ENCODE measurements at places on chromosomes 5 and 9. TPM values are rescaled to one million over a fixed set of nuclear protein-coding genes. Genes with fewer than 3 reads are reported as not detected.

- no peak for DNase-seq
- H3K27me3 ChIP-seq: no peaks in the 10 kb centered on the region
- H3K36me3 ChIP-seq: no peaks in the 10 kb centered on the region
These were observed 6.2 kb downstream of the ASS1 start for GRCh38 chr9:130451004-130451390.

DNA sequence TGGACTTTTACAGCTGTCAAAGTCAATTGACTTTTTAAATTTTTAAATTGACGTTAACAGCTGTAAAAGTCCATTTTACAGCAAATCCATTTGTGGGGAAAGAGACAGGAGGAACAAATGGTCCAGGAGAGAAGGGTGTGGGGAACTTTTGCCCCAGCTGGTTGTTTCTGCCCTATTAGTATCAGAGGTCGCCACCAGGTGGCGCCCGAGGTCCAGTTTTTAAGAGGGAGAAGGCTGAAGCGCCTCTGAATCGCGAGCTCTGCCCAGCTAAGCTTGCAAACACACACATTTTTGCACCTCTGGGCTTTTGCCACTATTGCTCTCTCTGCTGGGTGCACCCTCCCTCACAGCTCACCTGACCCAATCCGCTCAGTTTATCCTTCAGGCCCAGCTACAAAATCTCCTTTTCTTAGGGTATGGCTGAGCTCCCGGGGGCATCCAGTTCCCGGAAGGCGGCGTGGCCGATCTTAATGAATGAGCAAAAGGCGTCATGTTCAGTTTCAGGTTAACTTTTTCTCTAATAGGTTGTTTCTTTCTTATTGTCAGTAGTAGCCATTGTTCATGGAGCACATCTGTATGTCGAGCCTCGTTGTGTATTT is 6.3 kb upstream of the TTLL11 start:
- peaks cover 16% of the 10 kb centered on the region for H3K27me3 ChIP-seq
- H3K27ac ChIP-seq: no peak overlapping the region
- H3K36me3 ChIP-seq: no peaks in the 10 kb centered on the region

DNA sequence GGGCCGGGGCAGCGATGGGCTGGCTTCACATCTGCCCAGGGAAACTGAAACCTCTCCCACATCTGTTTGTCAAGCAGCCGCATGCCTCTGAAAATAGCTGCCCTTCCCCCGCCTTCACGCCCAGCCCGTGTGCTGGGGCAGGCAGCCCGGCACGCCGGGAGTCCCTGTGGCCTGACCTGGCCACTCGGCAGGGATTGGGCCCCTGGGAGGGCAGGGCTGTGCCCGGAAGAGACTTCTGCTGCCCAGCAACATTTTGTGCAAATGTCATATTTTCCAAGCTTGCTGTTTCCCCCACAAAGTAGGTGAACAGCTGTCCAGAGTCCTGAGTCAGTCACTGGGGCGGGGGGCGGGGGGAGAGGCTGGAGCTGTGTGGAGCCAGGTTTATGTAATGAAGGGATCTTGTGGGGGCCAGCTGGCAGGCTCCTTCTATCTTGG is 8.2 kb downstream of the COL27A1 start:
- DNase-seq: peak; percentile 91
- H3K4me1 ChIP-seq: peaks cover 44% of the 10 kb centered on the region
- H3K36me3 ChIP-seq: no peaks in the 10 kb centered on the region
- peak overlapping the region; percentile 84 for H3K27ac ChIP-seq
- no peaks in the 10 kb centered on the region for H3K27me3 ChIP-seq

DNA sequence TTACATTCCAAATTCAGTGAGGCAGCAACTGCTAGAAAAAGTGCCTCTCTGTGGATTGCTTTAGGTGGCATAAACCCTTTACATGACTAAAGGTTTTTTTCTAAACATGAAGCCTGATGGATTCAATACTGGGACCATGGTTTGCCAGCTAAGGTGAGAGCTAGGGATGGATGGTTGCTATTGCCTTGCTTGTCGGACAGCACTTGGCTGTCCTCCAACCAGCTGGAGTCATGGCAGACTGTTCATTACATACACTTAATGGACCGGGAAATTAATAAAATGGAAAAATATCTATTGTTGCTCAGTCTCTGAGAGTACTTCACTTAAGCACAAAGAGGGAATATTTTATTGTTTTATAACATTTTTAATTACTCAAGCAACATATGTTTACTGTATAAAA is 116.9 kb upstream of the TRPC7 start:
- no peaks in the 10 kb centered on the region for H3K36me3 ChIP-seq
- H3K4me3 ChIP-seq: no peak overlapping the region
- H3K27ac ChIP-seq: no peak overlapping the region
- H3K27me3 ChIP-seq: no peaks in the 10 kb centered on the region

DNA sequence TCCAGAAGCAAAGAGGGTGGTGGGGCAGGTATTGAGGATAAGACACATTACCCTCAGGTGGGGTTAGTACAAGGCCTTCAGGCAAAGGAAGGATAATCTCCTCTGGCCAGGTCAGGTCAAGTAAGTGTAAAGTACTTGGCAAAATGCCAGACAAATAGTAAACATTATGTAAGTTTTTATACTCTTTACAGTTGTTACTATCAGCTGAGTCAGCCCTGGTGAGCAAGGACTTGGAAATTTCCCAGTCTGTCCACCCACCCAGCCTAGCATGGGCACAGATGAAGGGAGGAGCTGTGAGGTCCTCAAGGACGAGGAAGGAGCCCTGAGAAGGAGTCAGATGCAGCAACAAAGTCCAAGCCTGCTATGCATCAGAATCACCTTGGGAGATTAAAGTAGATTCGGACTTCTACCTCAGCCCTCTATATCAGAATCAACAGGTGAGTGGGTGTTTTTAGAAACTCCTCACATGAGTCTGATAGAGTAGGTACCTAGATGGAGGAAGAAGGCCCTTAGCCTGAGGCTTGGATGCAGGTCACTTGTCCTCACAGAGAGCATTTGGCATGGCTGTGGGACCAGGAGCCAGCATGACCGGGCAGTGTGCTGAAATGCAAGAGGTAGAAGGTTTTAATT is 50.2 kb upstream of the BARX1 start:
- H3K27ac ChIP-seq: no peak overlapping the region
- DNase-seq: peak; percentile 74
- no peaks in the 10 kb centered on the region for H3K27me3 ChIP-seq
- no peak overlapping the region for H3K4me3 ChIP-seq
- no peaks in the 10 kb centered on the region for H3K36me3 ChIP-seq

DNA sequence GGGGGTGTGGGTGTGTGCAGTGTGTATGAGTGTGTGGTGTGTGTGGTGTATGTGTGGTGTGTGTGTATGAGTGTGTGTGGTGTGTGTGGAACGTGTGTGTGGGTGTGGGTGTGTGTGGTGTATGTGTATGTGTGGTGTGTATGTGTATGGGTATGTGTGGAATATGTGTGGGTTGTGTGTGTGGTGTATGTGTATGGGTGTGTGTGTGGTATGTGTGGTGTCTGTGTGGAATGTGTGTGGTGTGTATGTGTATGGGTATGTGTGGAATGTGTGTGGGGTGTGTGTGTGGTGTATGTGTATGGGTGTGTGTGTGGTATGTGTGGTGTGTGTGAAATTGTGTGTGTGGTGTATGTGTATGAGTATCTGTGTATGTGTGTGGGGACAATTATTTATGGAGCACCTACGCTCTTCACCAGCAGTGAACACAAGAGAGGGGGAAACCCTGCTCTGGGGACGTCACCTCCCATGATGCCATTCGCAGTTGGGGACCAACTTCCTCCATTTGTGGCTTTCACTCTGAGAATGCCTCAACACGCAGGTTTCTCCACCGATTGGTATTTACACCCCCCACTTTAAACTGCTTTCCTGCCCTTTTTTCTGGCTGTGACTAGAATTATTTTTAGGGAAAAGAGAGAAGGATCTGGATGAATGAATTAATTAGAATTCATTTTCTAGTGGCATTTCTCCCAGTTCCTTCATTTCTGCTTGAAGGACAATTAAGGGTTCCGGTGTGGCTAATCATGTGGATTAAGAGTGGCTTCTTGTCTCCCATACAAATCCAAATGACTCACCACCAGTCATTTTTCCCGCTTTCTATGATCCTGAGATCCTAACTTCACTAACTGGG is 238.1 kb downstream of the ROR2 start:
- H3K27me3 ChIP-seq: no peaks in the 10 kb centered on the region
- no peak for DNase-seq
- no peak overlapping the region for H3K4me3 ChIP-seq

- no peak overlapping the region for H3K27ac ChIP-seq
- H3K4me3 ChIP-seq: no peak overlapping the region
- H3K27me3 ChIP-seq: no peaks in the 10 kb centered on the region
These were observed 126.1 kb downstream of the GPBP1 start for GRCh38 chr5:57299986-57300385.

- H3K27ac ChIP-seq: no peak overlapping the region
- DNase-seq: no peak
- H3K27me3 ChIP-seq: no peaks in the 10 kb centered on the region
- H3K4me3 ChIP-seq: no peak overlapping the region
- H3K4me1 ChIP-seq: peaks cover 13% of the 10 kb centered on the region
These were observed 425.4 kb downstream of the DNAH5 start for GRCh38 chr5:13519131-13519530.

GRCh38 chr9:80699511-80699998 is 989.8 kb downstream of the TLE1 start:
- no peak overlapping the region for H3K4me3 ChIP-seq
- H3K27ac ChIP-seq: peak overlapping the region; percentile 54
- no peaks in the 10 kb centered on the region for H3K36me3 ChIP-seq
- H3K4me1 ChIP-seq: peaks cover 8% of the 10 kb centered on the region

GRCh38 chr5:77143998-77144836 is 57.1 kb upstream of the ZBED3 start:
- DNase-seq: peak; percentile 88
- H3K4me3 ChIP-seq: no peak overlapping the region
- no peaks in the 10 kb centered on the region for H3K4me1 ChIP-seq
- H3K27me3 ChIP-seq: no peaks in the 10 kb centered on the region

DNA sequence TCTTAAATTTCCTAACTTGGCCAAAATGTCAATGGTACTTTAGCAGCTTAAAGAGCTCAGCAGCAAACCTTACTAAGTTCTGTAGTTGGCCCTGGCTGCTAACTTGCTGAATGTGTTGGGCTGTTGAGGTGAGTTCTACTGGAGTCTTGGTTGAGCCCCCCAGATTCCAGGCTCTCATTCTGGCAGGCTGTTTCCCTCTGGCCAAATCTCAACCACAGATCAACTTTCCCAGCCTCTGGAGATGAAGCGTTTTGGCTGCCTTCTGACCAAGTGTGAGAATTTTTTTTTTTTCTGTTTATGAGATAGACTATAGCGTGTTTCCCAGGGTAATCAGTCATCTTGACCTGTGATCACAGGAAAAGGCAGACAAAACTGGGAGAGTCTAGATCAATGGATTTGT is 343.7 kb downstream of the EBF1 start:
- no peak overlapping the region for H3K27ac ChIP-seq
- peaks cover 4% of the 10 kb centered on the region for H3K27me3 ChIP-seq
- no peak for DNase-seq
- H3K4me1 ChIP-seq: no peaks in the 10 kb centered on the region

DNA sequence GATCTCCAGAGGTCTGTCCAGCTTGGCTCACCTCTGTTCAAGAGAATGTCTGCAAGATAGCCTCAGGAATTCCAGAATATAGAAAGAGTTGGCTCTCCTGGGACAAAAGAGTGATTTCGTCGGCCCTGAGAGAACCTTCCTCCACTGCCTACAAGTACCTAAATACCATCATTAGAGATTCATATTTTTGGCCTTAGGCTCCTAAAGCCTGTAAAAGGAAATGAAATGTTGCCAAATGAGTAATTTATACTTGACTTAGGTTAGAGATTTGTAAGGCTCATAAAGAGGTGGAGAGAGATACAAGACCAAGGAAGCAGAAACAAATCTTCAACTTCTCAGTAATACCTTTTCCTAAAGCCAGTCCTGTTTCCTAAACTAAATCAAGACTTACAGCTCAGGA is 146.2 kb downstream of the CCDC192 start:
- no peaks in the 10 kb centered on the region for H3K36me3 ChIP-seq
- H3K27me3 ChIP-seq: peaks cover 1% of the 10 kb centered on the region
- H3K27ac ChIP-seq: no peak overlapping the region

DNA sequence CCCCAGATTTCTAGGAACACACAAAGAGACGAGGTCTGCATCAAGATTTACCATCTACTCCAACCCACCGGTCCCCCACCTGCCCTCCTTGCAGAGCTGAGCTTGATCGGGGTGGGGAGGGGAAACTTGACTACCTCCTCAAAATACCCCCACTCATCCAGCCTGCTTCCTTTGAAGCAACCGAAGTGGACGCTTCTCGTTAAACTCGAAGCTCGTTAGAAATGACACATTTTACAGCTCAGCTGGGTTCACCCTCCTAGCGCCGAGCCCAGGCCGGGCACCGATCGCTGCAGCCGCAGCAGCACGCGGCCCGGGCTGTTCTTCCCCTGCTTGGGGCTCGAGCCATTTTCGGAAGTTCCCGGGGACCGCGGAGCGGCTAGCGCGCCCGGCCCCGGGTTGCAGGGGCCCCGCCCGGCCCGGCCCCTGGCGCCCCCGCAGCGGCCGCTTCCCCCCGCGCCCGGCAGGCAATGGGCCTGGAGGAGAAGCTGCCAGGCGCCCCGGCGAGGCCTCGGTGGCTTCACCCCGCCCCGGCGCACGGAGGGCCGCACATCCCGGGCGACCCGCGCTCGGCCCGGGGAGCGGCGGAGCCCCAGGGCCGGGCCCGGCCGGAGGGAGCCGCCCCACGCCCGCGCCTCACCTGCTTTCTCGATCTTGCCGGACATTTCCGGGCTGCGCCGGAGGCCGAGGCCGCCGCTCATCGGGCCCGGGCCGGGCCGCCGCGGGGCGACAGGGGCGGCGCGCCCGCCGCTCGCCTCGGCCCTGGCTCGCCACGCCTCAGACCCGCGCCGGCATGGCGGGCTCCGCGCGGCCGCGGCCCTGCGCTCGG is 530 bp downstream of the RAPGEF1 start:
- H3K4me1 ChIP-seq: peaks cover 40% of the 10 kb centered on the region
- H3K27ac ChIP-seq: peak overlapping the region; percentile 94
- no peaks in the 10 kb centered on the region for H3K27me3 ChIP-seq
- H3K4me3 ChIP-seq: peak overlapping the region; percentile 82

The CDC23 gene
- total RNA-seq: 33.2 TPM

The DND1 gene
- total RNA-seq: 1.3 TPM

The PCDHB8 gene
- total RNA-seq: 0.63 TPM

The GTF3C4 gene
- 19.2 TPM for total RNA-seq

The AJM1 gene
- total RNA-seq: 2.0 TPM

The SPATA31E1 gene
- 0.08 TPM for total RNA-seq

Data from hepatocyte (in vitro differentiated cells).